ENCODE measurements at places on chromosomes 13 and 19. TPM values are rescaled to one million over a fixed set of nuclear protein-coding genes. Genes with fewer than 3 reads are reported as not detected.

- DNase-seq = no peak
These were observed 887.6 kb upstream of the SLC10A2 start for GRCh38 chr13:103953859-103954258.

GRCh38 chr19:35207391-35207871 is 21.1 kb downstream of the FAM187B start:
- DNase-seq = peak; percentile 25

- no peak for DNase-seq
These were observed 19.4 kb upstream of the PSG4 start for GRCh38 chr19:43224855-43225253.

- DNase-seq = no peak
These were observed 38.3 kb downstream of the COL4A1 start for GRCh38 chr13:110268576-110269185.

The MAN2B1 gene
- total RNA-seq = 127 TPM

The MISP3 gene
- total RNA-seq = 0.24 TPM

DNA sequence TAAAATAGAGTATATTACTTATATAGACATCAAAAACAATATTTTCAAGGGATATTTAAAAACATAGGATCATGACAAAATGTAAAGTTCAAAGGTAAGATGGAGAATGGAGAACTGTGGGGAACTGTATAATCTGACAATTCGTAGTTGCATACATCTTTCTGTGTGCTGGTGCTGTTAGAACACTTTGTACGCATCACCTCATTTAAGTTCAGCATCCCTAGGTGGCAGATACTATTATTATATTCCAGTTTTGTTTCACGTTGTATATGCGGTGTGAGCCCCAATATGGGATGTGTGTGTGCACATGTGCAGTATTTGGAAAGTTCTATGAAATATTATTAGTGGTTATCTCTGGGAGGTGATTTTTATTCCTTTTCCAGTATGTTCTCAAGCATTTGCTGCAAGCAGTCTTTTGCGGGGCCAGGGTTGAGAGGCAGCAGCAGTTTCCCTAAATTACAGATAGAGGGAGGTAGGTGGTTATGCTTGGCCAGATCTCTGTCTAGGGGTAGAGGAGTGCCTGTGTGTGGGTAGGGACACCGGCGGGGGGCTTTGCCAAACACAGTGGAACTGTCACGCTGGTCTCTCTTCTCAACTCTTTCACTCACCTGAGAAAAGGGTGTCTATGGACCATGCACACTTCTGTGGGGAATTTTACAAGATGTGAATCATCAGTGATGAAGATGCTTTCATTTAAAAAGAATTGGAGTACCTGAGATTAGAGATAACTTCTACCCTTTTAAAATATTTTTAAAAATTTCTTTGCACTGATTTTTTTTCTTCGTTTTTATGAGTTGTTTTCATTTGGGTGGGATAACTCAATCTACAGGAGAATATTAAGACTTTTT is 55.6 kb upstream of the ALOX5AP start:
- peak; percentile 20 for DNase-seq

GRCh38 chr19:16293118-16294091 is 31.2 kb upstream of the KLF2 start:
- DNase-seq = no peak

DNA sequence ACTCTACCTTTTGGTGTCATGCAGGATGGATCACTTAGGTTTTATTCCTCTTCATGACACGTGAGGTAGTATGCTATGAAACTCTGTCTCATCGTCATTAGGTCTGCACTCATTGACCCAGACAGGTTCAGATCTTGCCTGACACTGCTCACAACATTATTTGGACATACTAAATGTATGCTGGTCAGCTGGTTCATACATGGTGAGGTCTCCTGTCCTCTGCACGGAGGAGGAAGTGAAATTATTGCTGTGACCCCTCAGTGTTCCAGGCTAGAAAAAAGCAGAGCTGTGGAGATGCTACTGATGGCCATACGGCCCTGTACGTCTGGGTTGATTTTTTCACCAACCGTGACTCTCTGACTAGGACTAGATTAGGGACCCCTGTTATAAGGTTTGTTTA is 35.8 kb downstream of the LATS2 start:
- DNase-seq = no peak

GRCh38 chr13:99399623-99399974 is 92.4 kb upstream of the GPR183 start:
- DNase-seq = no peak

DNA sequence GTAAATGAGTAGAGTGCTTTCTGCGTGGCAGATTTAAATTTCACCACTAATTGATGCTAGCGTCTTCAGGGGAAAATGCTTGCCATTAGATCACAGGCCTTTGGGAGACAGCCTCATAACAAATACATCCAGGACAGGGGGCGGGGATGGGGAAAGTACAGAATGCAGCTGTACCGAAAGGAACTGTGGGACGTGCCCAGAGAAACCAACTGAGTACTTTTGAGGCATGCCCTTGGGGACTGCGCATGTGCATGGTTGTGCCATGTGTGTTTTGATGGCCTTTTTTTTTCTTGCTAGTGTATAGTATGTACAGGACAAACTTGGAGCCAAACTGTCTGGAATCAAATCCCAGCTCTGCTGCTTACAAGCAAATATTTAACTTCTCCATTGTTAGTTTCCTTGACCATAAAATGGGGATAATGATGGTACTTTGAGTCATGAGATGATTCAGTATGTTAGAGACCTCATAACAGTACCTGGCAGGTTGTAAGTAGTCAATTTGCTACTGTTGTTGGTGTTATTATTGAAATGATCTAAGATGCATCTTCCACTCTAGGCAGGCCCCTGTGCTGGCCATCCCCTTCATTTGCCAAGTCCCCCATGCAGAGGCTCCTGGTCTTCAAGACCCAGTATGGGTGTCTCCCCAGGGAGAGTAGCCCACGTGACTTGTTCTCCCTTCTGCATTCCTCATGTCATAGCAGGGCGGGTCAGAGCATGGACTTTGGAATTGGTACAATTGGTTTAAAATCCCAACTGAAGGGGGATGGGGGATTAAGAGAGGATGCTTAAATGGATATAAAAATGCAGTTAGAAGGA is 68.3 kb upstream of the NPAS1 start:
- no peak for DNase-seq

- no peak for DNase-seq
These were observed 802 bp downstream of the DMPK start for GRCh38 chr19:45781214-45782161.

DNA sequence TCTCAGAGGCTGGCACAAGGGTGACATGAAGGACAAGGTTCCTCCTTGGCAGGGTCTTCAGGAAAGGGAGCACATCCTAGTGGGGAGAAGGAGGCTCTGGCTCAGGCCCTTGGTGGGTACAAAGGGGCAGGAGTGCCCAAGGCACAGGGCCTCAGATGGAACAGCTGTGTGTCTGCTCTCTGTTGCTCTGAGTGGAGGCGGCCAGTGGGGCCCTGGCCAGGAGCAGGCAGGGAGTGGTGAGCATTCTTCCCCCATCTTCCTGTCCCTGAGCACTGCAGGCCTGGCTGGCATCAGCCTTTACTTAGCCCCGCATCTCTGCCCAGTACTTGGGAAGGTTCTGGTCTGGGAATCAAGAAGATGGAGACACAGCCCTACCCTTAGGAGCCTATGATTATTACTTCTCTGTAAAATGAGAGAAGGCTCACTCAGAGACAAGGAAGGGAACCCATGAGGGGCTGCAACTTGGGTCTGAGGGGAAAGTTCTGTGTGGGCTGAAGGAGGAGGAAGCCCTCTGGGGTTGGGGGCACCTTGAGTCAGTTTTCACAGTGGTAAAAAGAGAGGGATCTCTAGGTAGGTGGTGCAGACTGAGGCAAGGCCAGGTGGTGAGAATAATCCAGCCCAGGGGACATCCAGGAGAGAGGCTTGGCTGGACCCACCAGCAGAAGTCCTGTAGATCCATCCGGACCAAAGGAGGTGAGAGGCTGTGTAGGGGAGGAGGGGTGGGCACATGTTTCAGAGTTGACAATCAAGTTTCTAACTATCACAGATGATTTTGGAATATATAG is 173.5 kb downstream of the TSHZ3 start:
- DNase-seq = no peak
